ENCODE measurements at places on chromosomes 11 and 22.

GRCh38 chr11:57300785-57301184 lies 24.0 kb downstream of the TNKS1BP1 start:
- DNase-seq, result no peak

DNA sequence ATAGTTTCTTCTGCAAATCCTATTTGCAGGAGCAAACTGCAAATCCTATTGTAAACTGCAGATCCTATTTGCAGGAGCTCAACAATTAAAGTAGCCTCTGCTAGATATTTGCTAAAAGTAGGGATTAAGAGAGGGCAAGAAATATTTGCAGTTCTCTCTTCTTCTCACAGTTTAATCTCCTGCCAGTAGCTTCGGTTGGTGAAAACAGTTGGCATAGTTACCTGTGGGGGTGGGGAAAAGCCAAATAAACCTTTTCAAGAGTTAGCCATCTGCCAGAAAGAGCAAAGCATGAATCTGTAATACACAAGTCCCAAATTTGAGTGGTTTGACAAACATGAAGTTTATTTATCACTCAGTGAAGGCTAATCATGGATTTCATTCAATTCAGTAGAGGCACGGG lies 942.5 kb downstream of the JRKL start:
- no peak for DNase-seq

GRCh38 chr11:101126551-101127196 lies 2.9 kb downstream of the PGR start:
- no peak for DNase-seq

DNA sequence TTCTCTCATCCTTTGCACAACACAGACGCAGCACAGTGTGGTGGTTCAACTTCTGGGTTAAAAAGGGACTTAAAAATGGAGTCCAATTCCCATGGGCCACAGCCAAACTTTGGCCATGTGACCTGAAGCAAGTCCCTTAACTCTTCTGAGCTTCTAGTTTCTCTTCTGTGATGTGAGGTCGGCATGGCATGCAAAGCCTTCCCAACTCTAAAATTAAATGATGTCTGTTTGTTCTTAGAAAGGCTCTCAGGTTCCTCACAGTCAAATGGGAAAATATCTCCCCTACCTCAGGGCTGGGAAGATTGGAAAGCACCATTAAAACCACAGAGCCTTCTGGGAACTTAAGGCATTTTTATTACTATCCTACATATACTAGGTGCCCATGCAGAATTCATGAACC lies 38.8 kb downstream of the LGR4 start:
- no peak for DNase-seq

DNA sequence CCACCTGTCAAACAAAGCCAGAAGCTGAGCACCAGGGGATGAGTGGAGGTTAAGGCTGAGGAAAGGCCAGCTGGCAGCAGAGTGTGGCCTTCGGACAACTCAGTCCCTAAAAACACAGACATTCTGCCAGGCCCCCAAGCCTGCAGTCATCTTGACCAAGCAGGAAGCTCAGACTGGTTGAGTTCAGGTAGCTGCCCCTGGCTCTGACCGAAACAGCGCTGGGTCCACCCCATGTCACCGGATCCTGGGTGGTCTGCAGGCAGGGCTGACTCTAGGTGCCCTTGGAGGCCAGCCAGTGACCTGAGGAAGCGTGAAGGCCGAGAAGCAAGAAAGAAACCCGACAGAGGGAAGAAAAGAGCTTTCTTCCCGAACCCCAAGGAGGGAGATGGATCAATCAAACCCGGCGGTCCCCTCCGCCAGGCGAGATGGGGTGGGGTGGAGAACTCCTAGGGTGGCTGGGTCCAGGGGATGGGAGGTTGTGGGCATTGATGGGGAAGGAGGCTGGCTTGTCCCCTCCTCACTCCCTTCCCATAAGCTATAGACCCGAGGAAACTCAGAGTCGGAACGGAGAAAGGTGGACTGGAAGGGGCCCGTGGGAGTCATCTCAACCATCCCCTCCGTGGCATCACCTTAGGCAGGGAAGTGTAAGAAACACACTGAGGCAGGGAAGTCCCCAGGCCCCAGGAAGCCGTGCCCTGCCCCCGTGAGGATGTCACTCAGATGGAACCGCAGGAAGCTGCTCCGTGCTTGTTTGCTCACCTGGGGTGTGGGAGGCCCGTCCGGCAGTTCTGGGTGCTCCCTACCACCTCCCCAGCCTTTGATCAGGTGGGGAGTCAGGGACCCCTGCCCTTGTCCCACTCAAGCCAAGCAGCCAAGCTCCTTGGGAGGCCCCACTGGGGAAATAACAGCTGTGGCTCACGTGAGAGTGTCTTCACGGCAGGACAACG lies 11.7 kb downstream of the CXCR5 start:
- DNase-seq, result no peak

- DNase-seq, result no peak
These were observed 6.9 kb upstream of the NRXN2 start for GRCh38 chr11:64729851-64730382.

GRCh38 chr11:34154059-34154875 lies 48.8 kb downstream of the NAT10 start:
- no peak for DNase-seq

DNA sequence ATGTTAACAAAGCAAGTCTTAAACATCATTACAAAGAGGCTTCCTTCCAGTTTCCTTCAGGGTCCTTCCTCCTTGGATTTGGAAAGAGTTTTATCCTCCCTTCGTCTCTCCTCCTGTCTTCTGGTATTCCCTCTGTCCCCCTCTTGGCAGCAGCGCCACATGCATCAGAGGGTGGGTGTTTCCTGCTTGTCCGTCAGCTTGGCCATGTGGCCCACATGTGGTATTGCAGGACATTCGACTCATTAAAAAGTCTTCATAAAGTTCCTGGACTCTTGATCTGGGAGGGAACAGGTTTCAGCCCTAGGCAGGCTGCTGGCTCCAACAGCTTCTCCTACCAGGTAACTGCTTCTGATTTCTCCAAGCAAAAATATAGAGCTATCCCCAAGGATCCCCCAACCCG lies 189.8 kb downstream of the CSNK2A3 start:
- DNase-seq, result no peak

- DNase-seq, result no peak
These were observed 10.5 kb upstream of the CD3E start for GRCh38 chr11:118294053-118294452.

DNA sequence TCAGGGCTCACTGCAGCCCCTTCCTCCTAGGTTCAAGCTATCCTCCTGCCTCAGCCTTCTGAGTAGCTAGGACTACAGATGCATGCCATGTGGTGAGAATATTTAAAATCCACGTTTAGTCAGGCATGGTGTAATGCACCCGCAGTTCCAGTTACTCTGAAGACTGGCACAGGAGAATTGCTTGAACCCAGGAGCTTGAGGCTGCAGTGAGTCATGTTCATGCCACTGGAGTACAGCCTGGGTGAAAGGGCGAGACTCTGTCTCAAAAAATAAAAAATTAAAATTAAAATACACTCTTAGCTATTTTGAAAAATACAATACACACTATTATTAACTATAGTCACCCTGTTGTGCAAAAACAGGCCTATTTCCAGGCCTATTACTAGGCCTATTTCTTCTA lies 38.4 kb downstream of the NOX4 start:
- no peak for DNase-seq

DNA sequence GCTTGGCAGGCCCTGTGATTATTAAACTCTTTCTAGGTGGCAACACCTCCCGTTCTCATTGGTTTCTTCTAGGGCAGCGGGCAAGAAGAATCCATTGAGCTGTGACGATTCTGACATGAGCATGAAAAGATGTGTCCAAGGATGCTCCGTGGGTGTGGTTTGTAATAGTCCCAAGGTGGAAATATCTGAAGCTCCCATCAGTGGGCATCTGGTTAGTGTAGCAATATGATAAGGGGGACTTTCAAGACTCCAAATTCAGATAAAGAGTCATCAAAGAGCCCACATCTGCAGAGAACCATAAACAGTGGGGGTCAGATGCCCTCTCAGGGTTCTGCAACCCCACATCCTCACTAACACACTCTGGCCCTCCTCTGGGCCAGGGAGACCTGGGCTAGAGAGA lies 42.6 kb downstream of the TST start:
- DNase-seq, result no peak

- DNase-seq, result no peak
These were observed 42.1 kb downstream of the PPARA start for GRCh38 chr22:46192210-46192993.

DNA sequence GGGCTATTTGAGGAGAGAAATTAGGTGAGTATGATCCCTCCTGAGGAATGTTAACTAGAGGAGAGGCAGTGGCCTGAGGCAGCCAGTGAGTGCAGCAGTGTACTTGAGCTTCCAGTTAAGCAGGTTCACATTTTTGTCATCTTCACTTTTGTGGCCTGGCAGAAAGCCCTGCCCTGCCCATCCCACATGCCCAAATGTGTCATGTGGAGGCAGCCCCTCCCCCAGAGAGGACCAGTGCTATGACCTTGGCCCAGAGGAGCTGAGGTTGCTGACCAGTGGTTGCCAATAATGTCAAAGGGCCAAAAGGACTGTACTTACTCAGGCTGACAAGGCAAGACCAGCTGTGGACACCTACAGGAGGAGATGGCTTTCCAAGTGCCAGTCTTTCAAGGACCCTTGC lies 17.6 kb upstream of the GRK2 start:
- no peak for DNase-seq

- no peak for DNase-seq
These were observed 17.4 kb downstream of the LIMK2 start for GRCh38 chr22:31229402-31230079.

DNA sequence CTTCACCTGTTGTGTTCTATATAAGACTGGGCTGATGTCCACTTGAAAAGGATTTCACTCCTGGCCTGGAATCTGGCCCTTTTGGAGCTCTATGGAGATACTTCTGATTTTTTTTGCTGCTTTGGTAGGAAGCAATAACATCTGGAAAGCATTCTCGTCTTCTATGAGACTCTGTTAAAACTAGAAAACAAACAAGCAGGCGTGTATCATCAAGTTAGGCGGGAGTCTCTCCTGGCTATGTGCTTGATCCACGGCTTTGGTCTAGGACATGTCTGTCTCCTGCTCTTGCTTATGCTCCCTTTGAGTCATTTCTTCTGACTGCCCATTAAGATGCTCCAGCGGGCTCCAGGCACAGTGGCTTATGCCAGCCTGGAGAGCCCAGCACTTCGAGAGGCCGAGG lies 121.4 kb upstream of the TTC12 start:
- DNase-seq, result no peak

- DNase-seq, result no peak
These were observed 10.2 kb upstream of the DDB2 start for GRCh38 chr11:47204637-47204989.

DNA sequence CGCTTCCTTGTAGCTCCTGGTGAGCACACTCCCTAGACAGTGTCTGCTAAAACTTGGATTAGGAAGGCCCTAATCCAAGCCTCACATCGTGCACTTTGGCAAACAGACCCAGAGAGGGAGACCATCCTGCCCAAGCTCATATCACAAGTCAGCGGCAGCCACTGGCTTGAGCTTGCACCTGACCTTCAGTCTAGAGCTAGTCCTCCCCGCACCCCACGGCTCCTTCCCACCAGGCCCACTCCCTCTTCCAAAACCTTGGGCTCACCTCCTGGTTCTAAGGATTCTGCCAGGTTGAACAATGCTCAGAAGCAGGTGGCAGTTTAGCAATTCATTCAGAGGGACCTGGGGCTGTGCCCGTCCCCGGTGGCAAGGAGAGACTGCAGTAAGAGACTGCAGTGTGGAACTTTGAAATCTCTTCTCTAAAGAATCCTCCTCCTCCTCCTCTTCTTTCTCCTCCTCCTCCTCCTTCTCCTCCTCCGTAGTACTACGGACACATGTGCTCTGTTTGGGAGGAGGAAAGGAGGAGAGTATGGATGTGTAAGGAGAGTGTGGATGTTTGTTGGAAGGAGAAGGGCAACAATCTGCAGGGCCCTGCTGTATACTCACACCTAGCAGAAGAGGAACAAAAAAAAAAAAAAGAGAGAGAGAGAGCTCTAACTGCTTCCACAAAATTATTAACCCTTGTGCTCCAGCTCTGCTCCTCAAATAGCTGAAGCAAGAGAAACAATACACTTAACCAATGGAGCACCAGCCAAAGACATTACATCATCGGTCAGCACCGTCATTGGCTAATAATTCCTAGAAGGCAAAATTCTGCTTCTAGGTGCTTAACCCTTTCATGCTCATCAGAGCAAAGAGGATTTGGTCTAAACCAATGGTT lies 6.0 kb downstream of the SYN3 start:
- DNase-seq, result no peak

DNA sequence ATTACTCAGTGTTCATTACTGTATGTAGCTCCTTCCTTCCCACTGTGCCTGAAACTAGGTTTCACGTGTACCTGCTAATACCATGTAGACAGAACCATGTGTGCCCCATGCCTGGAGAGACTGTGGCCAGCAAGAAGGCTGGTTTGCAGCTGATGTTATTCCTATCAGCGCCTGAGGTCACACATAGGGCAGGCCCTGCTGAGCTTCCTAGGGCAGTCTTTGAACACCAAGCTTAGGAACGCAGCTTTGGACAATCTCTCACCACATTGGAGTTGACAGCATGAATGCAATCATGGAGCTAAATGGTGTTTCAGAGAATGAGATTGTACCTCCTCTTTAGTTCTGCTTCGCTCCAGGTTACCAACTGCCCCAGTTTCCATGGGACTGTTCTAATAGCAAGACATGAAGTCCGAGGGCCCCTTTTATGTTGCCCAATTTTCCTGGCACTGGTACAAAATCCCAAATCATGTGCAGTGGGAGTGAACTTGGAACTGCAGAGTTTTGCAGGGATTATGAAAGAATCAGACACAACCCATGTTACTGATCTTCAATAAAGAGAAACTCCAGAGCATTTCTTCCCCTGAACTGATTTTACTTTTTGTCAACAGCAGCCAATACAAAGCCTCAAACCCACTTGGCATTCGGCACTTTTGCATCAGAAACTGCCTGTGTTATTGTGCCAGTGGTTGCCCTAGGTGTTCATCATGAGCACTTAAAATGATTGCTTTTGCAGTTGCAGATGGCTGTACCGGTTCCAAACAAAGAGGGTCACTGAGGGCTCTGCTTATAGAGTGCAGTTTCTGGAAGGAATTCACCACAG lies 154.2 kb upstream of the TTC12 start:
- DNase-seq, result no peak

- DNase-seq, result no peak
These were observed 6.3 kb upstream of the SH3BP1 start for GRCh38 chr22:37633089-37633624.

DNA sequence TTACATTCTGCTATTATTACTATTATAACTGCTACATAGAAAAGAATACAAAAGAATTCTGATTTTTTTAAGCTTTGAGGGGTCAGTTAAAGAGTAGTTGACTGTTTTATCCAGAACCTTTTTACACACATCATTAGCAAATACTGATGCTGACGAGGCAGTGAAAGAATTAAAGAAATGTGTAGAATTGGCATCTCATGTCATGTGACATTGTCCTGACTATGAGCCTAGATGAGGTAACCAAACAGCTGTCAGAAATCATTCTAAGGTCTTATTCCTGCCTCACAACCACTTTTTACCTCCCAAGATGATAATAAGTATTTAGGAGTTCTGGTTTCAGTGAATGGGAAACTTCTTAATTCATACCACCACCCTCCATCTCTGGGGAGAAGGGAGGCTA lies 121.0 kb downstream of the SLC1A2 start:
- DNase-seq, result no peak
